ENCODE measurements at places on chromosomes 6 and 20.
A peak's percentile ranks its signal among the peaks of the same experiment; 100 is the strongest.

- no peak for ATAC-seq
These were observed 41.9 kb downstream of the PCNA start for GRCh38 chr20:5077761-5078387.

DNA sequence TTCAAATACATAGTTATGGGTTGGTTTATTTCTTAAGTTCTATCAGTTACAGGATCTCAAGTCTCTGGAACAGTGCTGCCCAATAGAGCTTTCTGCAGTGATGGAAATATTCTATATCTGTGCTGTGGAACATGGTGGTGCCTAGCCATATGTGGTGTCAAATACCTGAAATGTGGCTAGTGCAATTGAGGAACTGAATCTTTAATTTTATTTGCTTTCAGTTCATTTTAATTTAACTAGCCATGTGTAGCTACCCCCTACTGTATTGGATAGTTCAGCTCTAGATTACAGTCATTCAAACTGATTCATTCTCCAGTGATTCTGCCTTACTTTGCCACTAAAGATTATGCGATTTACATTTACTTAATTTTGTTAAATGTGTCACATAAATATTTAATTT, 503.2 kb downstream of the CDKAL1 start:
- no peak for ATAC-seq

DNA sequence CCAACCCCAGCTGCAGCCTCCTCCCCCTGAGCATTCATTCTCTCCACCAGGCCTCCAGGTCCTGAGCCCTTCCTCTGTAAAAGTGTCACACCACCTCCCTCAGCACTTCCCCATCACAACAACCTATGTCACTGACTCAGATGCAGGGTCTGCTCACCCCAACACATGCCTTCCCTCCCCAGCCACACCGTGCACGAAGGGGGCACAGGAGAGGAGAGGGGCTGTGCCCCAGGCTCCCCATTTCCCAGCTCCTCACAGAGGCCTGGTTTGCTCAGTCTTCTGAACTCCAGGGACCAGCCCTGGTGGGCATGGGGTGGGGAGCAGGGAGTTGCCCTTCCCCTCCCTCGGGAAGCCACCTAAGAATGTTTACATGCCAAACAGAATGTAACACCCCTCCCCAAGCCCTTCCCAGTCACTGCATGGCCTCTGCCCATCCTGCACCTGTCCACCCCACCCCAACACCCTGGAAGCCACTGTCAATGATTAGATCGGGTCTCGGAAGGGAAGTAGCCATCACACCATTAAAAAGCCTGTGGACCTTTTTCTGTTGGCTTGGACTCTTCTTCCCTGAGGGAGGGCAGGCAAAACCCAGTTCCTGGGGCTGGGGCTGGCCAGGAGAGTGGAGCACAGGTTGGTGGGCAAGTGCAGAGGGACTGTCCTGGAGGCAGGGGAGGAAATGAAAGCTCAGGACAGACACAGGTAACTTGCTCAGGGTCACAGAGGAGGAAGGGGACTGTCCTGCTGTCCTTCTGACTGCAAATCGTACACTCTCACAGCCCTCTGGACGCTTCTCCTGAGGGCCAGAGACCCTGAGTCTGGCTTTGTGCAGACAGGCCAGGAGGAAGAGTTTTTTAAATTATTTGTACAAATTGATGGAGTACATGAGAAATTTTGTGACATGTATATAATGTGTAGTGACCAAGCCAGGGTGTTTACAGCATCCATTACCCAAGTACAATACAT, 10.1 kb upstream of the SLC22A7 start:
- ATAC-seq, result no peak

GRCh38 chr20:64035066-64035932, 683 bp upstream of the C20orf204 start:
- ATAC-seq, result no peak

DNA sequence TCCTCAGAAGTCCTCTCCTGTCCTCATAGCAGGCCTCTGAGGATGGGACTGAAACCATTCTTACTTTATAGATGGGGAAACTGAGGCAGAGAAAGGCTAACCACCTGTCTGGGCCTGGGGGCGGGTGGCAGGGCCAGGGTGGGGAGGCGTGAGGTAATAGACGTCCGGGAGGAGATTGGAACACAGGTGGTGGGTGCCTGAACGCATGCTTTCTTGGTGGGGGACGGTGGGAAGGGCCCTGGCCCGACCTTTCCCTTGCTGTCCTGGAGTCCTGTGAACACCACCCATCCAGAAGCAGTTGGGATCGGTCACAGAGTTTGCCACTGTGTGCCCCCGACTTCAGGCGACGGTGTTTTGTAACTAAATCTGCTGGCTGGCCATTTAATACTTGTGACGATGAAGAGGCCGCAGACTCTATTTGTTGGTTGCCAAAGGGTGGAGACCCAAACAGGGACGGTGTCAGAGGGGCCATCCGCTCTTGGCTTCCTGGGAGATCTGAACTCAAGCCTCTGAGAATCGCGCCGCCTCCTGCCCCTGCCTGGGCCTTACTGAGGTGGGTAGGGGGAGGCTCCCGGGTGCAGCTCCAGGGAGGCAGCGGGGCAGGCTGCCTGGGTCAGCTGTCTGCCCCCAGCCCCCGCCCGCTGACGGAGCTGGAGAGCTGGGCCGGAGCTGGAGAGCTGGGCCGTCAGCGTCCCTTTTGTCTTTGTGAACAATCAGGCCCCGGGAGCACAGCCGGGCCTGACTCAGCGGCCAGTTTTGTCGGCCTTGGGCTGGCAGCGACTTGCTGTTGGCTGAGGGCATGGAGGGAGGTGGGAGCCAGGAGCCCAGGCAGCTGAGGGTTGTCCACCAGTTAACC, 4.1 kb downstream of the RBM38 start:
- ATAC-seq, result peak; percentile 57

GRCh38 chr6:49782293-49782692, 4.8 kb downstream of the PGK2 start:
- ATAC-seq, result no peak

- ATAC-seq, result no peak
These were observed 7.0 kb downstream of the UQCC1 start for GRCh38 chr20:35404614-35405259.

GRCh38 chr20:50129662-50130355, 16.9 kb upstream of the UBE2V1 start:
- peak; percentile 42 for ATAC-seq
